Heart left ventricle (tissue), 16 donors: ENCODE measurements at places on chromosomes 6 and 20.

DNA sequence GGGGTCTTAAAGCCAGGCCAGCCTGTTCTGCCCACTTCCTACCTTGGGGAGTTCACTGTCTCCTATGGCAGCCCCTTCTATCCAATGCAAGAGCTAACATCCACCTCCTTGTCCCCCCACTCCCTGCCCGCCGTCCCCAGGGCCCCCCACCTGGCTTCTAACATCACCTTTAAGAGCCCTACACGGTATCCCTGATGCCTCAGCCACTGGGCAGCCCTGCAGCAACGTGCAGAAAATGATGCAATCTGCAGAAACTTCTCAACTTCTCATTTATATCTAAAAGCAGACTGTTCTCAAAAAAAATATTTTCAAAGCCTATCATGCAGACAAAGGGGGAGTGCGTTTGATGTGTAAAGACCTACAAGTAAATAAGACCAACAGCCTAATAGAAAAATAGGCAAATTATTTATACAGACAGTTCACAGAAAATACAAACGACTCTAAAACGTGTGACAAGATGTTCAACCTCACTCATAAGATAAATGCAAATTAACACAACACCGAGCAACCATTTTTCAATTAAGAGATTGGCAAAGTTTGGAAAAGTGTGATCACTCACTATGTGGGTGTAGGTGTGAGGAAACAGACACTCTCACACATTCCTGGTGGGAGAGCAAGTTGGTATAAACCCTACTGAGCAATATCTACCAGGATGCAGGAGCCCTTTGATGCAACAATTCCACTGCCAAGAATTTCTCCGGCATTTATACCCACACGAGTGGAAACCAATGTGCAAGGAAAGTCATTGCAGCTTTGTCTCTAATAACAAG lies 15.1 kb upstream of the HCK start:
- DNase-seq: no peak

GRCh38 chr6:152750694-152751093 lies at the start of gene VIP:
Gene VIP, plus strand, starts transcription at chr6:152750797. Its CDS starts 1,381 bp downstream, at chr6:152752178.
- no peak for DNase-seq

DNA sequence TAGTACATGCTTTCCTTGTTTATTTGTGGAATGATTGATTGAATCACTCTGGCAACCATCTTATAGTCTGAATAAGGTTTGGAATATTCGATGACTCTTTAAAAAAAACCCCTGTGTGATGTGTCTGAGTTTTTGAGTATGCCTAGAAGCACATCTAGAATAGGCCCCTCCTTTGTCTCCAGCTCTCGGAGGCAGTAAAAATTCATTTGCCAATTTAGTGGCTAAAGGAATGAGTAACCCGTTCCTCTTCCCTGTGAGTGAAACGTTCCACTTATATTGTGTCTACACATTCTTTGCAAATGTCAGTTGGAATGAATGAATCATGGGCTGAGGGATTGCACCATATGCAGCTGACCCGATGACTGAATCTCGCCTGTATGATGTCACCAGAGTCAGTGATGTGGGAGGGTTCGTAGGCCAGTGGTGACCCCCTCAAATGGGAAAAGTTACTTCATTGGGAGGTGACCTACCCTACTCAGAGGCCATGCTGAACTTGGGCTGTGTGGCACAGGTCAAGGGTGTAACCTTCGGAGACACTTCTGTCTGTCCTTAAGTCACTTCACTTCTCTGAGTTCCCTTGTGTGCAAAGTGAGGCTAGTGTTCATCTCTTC lies 21.6 kb downstream of the MOCS3 start:
- DNase-seq: no peak

GRCh38 chr6:132130626-132131298 lies 179.6 kb upstream of the CCN2 start:
- DNase-seq: no peak

DNA sequence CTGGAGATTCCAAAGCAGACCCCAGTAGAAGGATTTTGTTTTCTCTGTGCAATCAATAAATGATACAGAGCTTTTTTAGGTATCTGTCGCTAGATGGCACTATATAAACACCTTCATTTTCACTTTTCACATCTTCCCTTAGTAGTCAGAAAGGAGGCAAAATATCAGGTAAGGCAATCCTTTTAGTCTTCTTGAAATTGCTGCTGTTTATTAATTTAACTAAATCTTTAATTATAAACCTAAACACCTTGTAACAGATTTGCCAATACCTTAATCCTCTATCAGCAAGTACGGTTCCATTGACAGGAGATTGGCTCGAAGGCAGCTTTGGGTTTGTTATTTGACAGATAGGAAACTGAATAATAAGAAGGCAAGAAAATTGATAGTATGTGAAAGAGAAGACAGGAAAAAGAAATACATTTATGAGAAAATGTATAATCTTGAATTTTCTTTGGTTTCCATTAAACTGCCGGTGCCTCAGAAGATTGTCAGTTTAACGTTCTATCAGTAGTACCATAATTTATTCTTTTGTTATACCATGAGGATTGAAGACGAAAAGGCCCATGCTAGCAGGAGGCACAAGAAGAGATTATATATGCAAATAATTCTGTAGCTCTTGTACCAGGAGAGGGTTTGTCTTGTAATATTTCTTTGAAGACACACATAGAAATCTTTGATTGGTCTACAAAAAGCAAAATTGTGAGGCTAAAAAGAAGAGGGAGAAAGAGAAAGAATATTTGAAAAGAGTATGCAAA lies 23.5 kb upstream of the IBTK start:
- DNase-seq: no peak

DNA sequence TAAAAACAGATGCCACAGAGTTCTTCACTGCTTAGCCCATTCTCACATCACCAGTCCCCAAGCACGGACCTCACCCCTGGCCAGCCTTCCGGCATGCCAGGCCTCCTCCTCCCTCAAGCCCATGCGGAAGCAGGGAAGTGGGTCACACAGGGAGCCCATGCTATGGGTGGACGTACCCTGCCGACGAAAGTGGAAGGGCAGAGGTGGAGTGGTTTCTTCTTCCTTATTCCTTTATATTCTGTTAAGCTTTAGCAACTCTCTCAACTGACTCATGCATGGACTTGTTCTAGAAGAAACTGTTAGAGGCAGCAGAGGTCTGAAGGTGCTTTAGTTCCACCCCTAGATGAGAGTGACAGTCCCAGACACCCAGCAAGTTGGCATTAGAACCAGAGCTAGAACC lies 118.6 kb downstream of the LY86 start:
- DNase-seq: no peak

DNA sequence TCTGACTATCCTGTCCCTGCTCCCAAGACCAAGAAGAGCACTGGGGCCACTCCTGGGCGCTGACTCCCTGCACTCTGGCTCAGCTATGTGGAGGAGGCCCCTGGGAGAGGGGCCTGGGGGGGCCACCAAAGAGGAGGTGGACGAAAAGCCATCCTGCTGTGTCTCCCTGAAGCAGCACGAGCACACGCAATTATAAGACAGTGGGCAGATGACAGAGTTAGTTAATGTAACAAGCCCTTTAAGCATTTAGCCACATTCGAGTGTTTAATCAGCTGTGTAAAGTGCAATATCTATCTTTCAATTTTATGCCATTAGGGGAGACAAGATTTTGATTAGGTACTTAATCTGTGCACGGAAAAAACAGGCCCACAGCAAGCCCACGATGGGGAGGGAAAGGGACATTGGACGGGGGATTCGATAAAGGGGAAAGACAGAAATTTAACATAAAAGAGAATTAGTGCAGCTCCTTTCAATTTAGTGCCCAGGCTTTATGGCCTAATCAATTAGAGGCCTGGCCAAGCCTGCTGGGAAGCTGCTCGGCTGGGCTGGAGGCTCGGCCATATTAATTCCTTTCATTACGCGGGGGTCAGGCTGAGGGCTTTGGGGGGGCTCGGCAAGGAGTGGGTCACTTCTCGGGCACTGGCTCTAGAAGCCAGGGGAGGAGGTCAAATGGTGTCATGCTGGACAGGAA lies 286.2 kb downstream of the DHX35 start:
- DNase-seq: no peak

- no peak for DNase-seq
Measured at GRCh38 chr6:113281431-113281830, 575.7 kb upstream of the MARCKS start.

DNA sequence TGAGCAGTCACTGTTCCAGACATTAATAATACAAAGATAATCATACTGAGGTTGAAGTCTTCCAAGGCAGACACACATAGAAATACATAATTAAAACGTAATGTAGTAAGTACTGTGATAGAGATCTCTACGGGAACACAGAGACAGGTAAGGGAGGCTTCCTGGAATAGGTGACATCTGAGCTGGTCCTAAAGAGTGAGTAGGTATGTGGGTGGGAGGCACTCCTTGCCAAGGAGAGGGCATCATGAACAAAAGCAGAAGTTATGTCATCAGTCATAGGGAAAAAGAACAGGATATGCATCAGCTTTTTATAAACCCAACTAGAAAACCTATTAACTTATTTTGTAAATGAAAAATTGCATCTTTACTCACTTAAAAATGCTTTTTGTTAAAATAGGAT lies 110.0 kb downstream of the MAP7 start:
- DNase-seq: no peak

DNA sequence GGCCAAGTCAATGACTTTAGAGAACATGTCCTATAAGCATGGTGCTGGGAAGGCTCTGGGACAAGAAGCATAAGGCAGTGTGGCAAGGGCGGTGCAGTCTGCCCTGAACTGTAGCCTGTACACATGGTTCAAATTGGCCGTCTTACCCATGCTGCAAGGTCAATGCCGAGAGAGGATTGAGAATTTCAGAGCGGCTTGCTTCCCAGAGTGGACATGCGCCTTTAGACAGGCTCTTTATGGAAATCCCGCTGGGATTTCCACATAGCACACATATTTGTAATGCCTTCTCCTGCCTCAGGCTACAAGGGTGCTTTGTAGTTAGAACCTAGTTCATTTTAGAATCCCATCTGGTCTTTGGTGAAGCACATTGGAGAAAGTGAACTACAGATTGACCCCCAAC lies 36.1 kb upstream of the CEP162 start:
- DNase-seq: no peak

GRCh38 chr6:73879501-73880293 lies 183.7 kb downstream of the CD109 start:
- no peak for DNase-seq

DNA sequence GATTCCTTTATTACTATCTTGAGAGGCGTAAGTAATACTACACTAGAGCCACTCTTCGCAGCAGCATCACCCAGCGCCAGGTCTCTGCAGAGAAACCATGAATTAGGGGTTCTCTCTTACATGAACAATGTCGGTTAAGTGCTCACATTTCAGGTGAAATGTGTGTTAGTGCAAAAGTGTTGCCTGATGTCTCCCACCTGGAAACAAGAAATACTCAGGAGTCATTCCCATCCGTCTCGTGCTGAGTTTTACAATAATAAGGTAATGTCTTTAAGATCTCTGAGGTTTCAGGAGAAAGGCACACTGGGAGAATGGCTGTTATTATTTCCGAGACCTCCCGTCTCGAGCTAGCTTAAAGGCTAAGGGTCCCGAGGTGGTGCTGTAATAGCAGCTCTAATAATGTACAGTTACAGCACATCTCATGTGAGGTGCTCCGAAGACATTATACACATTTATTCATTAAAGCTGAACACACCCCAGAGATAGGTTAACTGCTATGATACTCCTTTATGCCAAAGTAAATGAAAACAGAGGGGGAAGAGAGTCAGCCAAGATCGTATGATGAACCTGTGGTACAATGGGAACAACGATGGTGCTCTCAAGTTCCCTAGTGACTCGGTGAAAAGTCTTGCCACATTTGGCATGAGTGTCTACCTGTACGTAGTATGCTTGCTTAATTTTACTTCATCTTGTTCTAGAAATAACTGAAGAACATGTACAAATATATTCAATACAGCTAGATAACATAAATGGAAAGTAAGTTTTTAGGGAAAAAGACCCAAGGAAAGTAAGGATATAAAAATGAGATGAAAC lies 458.3 kb upstream of the CITED2 start:
- DNase-seq: no peak

GRCh38 chr6:142830807-142831206 lies 114.2 kb downstream of the HIVEP2 start:
- peak; percentile 25 for DNase-seq

- DNase-seq: peak; percentile 87
Measured at GRCh38 chr20:44074252-44075151, 112.5 kb downstream of the JPH2 start.

- no peak for DNase-seq
Measured at GRCh38 chr6:35236223-35236622, 22.5 kb downstream of the SCUBE3 start.

DNA sequence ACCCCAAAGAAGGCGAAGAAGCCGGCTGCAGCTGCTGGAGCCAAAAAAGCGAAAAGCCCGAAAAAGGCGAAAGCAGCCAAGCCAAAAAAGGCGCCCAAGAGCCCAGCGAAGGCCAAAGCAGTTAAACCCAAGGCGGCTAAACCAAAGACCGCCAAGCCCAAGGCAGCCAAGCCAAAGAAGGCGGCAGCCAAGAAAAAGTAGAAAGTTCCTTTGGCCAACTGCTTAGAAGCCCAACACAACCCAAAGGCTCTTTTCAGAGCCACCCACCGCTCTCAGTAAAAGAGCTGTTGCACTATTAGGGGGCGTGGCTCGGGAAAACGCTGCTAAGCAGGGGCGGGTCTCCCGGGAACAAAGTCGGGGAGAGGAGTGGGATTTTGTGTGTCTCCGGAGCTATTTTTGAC lies 69.6 kb downstream of the HFE start:
- DNase-seq: peak; percentile 66

- no peak for DNase-seq
Measured at GRCh38 chr6:84026721-84027164, 6.8 kb upstream of the MRAP2 start.

DNA sequence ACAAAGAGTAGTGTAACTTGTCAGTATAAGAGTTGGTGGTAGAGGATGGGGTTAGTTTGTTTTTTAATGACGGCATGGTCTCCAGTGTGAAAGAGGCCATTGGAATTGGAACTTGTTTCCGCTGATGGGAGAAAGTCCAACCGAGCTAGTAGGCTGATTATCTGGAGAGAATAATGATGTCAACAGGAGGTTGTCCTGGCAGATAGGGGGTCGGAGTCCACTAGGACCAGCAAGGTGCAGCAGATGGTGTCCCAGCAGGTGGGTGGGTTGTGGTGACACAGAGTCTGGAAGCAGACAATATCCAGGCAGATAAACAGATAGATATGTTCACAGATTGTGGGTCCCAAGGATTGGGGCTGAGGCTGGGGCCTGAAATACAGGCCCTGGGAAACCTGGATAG lies 35.1 kb downstream of the PKIB start:
- DNase-seq: no peak

- DNase-seq: peak; percentile 51
Measured at GRCh38 chr6:32973144-32974015, 5.0 kb downstream of the BRD2 start.

- DNase-seq: no peak
Measured at GRCh38 chr6:15796844-15797243, 134.0 kb upstream of the DTNBP1 start.

GRCh38 chr20:9483131-9483530 lies 31.3 kb upstream of the LAMP5 start:
- DNase-seq: no peak

GRCh38 chr6:19655744-19656143 lies 181.4 kb upstream of the ID4 start:
- no peak for DNase-seq

- no peak for DNase-seq
Measured at GRCh38 chr6:155174576-155175211, 89.1 kb upstream of the CLDN20 start.
